CD4-positive, alpha-beta T cell treated with Interleukin-12 subunit alpha and Interleukin-12 subunit beta, for 1 hour (primary cell): ENCODE measurements at places on chromosomes 12 and 14.

- no peak for DNase-seq
These were observed 14.4 kb downstream of the HHIPL1 start for GRCh38 chr14:99659333-99659741.

GRCh38 chr14:52112336-52113018, 43.6 kb upstream of the NID2 start:
- no peak for DNase-seq

- DNase-seq, result no peak
These were observed 23.0 kb downstream of the NCOR2 start for GRCh38 chr12:124544311-124544970.

DNA sequence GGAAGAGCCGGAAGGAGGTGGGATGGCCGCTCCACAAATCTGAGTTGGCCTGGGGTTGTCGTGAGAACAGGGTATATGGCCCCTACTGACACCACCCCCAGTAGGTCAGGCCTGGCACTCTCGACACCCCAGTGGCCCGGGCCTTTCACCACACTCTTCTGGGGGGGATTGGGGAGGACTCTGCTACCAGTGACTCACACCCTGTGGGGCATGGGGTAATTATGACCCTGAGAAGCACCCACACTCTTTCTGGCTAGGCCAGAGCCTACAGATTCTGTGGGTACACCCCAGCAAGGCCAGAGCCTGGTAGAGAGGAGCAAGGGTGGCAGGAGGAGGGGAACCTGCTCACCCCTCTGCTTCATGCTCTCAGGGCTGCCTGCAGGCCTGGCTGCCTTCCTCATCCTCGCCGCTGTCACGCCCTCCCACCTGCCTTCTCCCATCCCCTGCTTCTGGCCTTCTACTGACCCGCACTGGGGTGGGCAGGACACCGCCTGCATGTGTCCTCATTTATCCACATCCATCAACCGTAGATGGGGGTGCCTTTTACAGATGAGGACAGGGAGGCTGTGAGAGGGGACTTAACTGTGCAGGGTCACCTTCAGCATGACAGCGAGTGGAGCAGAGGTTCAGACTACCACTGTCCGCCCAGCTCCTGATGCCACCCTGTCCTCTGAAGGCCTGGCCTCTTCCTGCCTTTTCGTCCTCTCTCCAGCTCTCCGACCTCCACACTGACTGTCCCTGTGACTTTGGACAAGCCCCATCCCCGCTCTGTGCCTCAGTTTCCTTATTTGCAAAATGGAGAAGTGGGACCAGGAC, 18.4 kb downstream of the ASB2 start:
- no peak for DNase-seq
